Activated CD4-positive, alpha-beta memory T cell treated with anti-CD3 and anti-CD28 coated beads, Interleukin-2, amount 10 ng/mL, durations not matched to agents 7 days and 5 days (primary cell): ENCODE measurements at places on chromosomes 7 and 10. TPM values are rescaled to one million over a fixed set of nuclear protein-coding genes. Genes with fewer than 3 reads are reported as not detected.

DNA sequence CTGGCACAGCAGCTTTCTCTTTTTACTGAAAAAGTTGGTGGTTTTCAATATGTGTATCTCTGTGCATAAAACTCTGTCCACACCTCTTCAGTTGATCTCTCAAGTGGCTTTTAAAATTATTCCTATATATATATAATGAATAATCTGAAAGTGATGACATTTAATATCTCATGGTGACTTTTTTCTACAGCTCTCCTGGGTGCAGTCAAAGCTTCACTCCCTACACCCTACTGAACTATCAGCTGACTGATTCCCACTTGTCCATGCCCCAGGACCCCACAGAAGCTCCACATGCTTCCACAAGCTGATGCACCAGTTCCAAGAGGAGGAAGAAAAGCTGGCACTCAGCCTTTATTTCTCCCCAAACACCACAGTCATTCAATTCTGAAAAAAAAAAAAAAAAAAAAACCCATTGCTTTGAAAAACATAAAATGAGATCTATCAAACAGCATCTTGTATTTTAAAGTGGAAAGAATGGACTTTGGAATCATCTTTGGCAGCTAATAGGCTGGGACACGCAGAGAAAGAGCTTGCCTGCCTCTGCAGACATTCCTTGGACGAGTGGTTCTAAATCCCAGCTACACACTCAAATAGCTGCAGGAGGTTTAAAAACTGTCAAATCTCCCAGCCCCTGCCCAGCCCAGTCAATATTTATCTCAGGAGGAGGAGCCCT lies 75.3 kb upstream of the GDF10 start:
- H3K27me3 ChIP-seq: no peaks in the 10 kb centered on the region
- H3K4me3 ChIP-seq: no peak overlapping the region
- no peaks in the 10 kb centered on the region for H3K4me1 ChIP-seq
- H3K27ac ChIP-seq: no peak overlapping the region
- H3K36me3 ChIP-seq: no peaks in the 10 kb centered on the region
- DNase-seq: no peak

GRCh38 chr7:51123322-51124019 lies 193.1 kb downstream of the COBL start:
- no peaks in the 10 kb centered on the region for H3K36me3 ChIP-seq
- peaks cover 2% of the 10 kb centered on the region for H3K27me3 ChIP-seq
- H3K4me1 ChIP-seq: peaks cover 34% of the 10 kb centered on the region
- peak; percentile 73 for DNase-seq

GRCh38 chr7:47435889-47436312 lies 146.0 kb downstream of the TNS3 start:
- H3K27ac ChIP-seq: no peak overlapping the region
- no peak overlapping the region for H3K4me3 ChIP-seq
- H3K27me3 ChIP-seq: peaks cover 1% of the 10 kb centered on the region
- H3K36me3 ChIP-seq: no peaks in the 10 kb centered on the region
- no peaks in the 10 kb centered on the region for H3K4me1 ChIP-seq
- no peak for DNase-seq

- no peaks in the 10 kb centered on the region for H3K27me3 ChIP-seq
- no peak overlapping the region for H3K4me3 ChIP-seq
- H3K36me3 ChIP-seq: peaks cover 3% of the 10 kb centered on the region
Observed at GRCh38 chr10:60614363-60614762, 163.9 kb upstream of the CDK1 start.

DNA sequence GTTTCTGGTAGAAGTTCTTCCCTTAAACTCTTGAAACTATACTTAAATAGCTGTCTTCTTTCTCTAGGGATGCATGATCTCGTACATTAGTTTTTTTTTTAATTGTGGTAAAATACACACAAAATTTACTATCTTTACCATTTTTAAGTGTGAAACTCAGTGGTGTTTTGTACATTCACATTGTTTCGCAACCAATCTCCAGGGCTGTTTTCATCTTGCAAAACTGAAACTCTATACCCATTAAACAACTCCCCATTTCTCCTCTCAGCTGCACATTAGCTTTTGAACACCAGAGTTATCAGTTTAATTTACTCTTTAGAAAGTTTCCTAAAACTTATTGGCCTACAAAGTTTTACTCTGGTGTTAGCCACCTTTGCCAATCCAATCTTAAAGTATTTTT lies 45.5 kb upstream of the PRKAR2B start:
- H3K4me3 ChIP-seq: no peak overlapping the region
- H3K27me3 ChIP-seq: peaks cover 12% of the 10 kb centered on the region
- no peaks in the 10 kb centered on the region for H3K4me1 ChIP-seq
- no peak for DNase-seq
- H3K36me3 ChIP-seq: no peaks in the 10 kb centered on the region

- no peaks in the 10 kb centered on the region for H3K27me3 ChIP-seq
- no peak overlapping the region for H3K4me3 ChIP-seq
- H3K36me3 ChIP-seq: no peaks in the 10 kb centered on the region
- H3K4me1 ChIP-seq: no peaks in the 10 kb centered on the region
- H3K27ac ChIP-seq: no peak overlapping the region
Observed at GRCh38 chr7:15419596-15419995, 142.2 kb downstream of the AGMO start.

DNA sequence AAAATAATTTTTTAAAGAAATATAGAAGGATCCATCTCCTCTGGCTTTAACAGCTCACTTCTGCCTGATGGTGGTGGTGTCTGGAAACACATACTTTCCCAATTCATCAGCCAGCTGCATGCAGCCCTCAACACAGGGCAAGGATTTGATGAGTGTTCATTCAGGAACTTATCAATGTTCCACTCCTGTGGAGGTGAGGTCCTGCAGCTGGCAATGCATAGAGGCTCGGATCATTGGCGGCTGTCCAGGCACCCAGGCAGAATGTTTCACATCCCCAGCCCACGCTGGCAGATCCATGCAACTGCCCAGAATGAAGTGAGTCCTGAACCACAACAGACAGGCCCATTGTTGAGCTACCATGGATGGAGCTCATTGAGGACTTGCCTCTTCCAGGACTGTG lies 55.2 kb upstream of the KCNMA1 start:
- no peak for DNase-seq
- H3K4me1 ChIP-seq: no peaks in the 10 kb centered on the region
- peaks cover 15% of the 10 kb centered on the region for H3K27me3 ChIP-seq
- no peak overlapping the region for H3K4me3 ChIP-seq
- no peaks in the 10 kb centered on the region for H3K36me3 ChIP-seq
- H3K27ac ChIP-seq: no peak overlapping the region

DNA sequence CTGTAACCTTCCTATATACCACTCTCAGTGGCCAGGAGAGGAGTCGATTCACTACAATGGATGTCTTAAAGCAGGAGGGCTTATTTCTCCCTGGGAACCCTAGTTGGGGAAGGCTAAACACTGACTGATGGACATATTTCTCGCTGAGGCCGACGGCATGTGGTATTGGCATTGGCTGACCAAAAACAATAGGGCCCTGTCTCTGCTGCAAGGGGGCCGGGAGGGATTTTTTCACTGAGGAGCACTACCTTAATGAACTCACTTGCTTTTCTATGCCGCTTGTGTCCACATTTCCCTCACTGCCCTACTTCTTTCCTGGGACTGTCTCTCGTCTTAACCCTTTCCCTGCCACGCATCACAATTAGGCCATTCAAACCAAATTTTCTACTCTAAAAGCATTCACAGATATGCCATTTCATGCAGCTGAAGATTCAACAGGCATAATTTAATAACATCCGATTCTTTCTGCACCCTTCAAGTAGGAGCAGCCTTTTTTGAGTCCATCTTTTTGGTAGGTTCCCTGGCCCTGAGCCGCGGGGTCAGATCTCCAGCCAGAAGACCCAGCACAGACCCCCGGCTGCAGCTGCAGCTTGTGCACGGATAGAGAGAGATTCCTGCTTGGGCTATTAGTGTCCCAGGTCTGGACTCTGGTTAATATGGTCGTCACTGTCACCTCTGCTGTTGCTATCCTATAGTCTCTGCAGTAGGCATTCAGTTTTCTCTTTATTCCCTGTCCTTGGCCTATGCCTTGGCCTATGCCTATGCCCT lies 118.7 kb downstream of the HIPK2 start:
- H3K4me1 ChIP-seq: peaks cover 21% of the 10 kb centered on the region
- H3K27ac ChIP-seq: no peak overlapping the region
- H3K4me3 ChIP-seq: no peak overlapping the region
- H3K36me3 ChIP-seq: peaks cover 14% of the 10 kb centered on the region

DPP6 gene
- total RNA-seq: not detected

AVPI1 gene
- 1.8 TPM for total RNA-seq

DNA sequence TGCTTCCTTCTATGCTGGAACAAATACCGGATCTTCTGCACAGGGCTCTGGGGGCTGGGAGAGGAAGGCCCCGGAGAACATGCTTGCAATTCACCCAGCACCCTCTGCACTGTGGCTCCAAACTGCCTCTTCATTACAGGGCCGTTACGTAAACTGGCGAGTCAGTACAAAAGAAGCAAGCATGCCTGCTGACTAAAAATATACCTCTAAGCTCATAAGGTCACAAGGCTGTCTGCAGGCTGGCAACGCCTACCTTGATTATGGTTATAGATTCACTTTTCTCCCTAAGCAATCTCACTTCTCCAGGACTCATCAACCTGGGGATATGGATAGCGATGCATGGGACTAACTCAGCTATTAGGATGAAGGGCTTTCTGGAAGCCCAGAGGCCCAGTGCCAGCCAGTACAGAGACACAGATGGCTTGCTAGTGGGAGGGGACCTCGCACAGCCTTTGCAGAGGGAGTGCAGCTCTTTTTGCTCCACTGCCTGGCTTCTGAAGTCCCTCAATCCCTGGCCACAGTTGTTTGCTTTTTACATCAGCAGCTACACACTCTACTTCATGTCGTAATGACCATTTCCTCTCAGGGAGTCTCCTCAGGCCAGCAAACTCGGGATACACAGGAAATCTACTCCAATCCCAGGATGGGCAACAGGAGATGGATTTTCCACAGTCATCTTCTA lies 96.1 kb downstream of the SH3PXD2A start:
- H3K4me3 ChIP-seq: no peak overlapping the region
- peak overlapping the region; percentile 75 for H3K27ac ChIP-seq
- H3K4me1 ChIP-seq: peaks cover 67% of the 10 kb centered on the region
- H3K36me3 ChIP-seq: peaks cover 4% of the 10 kb centered on the region
- DNase-seq: peak; percentile 51
